CD4-positive, alpha-beta T cell treated with Interleukin-17A for 4 hours (primary cell): ENCODE measurements at places on chromosomes 6 and 20.

DNA sequence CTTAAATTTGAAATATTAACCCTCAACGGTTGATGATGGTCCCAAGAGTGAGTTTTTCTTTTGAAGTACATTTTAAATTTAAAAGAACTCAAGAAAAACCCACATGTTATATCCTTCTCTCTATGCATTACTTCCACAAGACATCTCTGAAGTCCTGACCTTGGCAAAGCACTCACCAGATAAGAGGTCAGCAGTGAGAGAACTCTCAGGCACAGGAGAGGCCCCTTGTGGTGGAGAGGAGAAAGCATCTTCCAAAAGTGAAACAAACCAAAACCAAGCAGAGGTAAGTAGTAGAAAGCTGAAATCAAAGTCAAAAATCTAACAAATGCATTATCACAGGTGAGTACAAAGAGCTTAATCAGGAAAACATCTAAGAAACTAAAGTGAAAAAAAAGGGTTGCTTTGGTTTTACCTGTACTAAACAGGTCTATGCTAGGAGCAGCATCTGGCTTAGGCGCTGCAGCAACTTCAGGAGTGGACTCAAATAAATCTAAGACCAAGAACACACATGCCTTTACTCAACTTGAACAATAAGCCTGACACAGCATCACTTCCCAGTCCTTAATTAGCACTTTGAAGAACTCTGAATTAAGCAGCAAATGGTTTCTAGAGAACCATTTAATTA, 80.5 kb downstream of the PRSS35 start:
- no peak for DNase-seq

- no peak for DNase-seq
Observed at GRCh38 chr6:16470502-16471221, 232.3 kb downstream of the GMPR start.

DNA sequence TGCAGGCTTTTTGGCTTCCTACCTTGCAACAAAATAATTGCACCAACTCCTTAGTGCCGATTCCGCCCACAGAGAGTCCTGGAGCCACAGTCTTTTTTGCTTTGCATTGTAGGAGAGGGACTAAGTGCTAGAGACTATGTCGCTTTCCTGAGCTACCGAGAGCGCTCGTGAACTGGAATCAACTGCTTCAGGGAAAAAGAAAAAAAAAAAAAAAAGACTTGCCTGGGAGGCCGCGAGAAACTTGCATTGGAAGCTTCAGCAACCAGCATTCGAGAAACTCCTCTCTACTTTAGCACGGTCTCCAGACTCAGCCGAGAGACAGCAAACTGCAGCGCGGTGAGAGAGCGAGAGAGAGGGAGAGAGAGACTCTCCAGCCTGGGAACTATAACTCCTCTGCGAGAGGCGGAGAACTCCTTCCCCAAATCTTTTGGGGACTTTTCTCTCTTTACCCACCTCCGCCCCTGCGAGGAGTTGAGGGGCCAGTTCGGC, 420 bp downstream of the SOX4 start:
- peak; percentile 15 for DNase-seq

GRCh38 chr6:168558686-168559085, 117.7 kb downstream of the SMOC2 start:
- DNase-seq: no peak

DNA sequence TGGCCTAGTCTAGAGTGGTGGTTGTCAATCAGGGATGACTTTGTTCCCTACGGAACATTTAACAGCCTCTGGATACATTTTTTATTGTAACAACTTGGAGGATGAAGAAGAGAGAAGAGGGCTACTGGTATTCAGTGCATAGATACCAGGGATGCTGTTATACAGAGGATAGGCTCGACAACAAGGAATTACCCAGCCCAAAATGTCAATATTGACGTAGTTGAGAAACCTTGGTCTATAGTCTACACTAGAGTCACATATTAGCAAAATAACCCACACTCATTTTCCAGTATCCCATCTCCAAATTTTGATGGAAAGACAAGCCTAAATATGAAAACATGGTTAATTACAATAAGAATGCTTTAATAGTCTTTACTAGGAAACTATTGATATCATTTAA, 195.1 kb downstream of the PKHD1 start:
- no peak for DNase-seq

DNA sequence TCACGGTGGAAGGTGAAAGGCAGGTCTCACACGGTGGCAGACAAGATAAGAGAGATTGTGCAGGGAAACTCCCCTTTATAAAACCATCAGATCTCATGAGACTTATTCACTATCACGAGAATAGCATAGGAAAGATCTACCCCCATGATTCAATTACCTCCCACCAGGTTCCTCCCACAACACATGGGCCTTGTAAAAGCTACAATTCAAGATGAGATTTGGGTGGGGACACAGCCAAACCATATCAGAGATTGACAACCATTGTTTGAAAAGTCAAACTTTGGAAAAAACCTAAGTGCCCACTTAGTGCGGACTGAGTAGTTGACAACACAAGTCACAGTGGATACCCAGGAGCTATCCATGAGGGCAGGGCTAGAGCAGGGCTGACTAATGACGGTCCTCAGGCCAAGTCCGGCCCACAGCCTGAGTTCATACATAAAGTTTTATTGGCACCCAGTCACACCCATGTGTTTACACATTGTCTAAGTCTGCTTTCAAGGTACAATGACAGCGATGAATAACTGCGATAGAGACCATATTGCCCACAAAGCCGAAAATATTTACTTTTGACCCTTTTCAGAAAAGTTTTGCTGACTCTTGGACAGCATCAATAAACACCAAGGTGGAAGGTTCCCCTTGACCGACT, 33.8 kb upstream of the PMEPA1 start:
- no peak for DNase-seq

- peak; percentile 69 for DNase-seq
Observed at GRCh38 chr6:7073821-7074525, 33.8 kb upstream of the RREB1 start.

DNA sequence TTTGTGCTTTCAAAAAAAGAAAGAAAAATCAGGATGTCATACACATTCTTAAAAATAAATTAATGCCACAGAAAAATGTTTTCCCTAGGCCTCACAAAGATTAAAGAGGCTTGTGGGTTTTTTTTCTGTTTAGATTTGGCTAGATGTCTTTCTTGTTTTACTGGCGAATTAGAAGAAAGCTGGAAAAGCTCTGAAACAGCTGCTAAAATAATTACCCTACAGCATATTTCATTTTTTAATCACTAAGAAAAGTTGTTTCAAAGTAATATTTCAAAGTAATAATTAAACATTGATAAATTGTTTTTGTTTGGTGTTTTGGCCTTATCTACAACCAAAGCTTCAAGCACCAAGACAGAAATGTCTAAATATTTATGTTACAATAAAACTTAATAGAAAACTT, 3.7 kb upstream of the ENPP1 start:
- no peak for DNase-seq

- DNase-seq: no peak
Observed at GRCh38 chr6:6866656-6867403, 240.9 kb upstream of the RREB1 start.

DNA sequence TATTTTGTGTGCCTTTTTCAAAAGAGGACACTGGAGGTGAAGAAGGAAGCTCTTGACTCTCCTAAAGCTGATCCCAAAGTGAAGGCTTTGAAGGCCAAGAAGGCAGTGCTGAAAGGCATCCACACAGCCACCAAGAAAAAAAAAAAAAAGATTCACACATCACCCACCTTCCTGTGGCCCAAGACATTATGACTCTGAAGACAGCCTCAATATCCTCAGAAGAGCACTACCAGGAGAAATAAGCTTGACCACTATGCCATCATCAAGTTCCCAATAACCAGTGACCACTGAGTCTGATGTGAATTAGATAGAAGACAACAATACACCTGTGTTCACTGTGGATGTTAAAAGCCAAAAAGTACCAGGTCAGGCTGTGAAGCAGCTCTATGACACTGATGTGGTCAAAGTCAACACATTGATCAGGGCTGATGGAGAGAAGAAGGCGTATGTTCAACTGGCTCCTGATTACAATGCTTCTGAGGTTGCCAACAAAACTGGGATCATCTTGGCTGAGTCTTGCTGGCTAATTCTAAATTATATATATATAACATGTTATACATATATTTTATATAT, 59.4 kb downstream of the PLCG1 start:
- DNase-seq: no peak

DNA sequence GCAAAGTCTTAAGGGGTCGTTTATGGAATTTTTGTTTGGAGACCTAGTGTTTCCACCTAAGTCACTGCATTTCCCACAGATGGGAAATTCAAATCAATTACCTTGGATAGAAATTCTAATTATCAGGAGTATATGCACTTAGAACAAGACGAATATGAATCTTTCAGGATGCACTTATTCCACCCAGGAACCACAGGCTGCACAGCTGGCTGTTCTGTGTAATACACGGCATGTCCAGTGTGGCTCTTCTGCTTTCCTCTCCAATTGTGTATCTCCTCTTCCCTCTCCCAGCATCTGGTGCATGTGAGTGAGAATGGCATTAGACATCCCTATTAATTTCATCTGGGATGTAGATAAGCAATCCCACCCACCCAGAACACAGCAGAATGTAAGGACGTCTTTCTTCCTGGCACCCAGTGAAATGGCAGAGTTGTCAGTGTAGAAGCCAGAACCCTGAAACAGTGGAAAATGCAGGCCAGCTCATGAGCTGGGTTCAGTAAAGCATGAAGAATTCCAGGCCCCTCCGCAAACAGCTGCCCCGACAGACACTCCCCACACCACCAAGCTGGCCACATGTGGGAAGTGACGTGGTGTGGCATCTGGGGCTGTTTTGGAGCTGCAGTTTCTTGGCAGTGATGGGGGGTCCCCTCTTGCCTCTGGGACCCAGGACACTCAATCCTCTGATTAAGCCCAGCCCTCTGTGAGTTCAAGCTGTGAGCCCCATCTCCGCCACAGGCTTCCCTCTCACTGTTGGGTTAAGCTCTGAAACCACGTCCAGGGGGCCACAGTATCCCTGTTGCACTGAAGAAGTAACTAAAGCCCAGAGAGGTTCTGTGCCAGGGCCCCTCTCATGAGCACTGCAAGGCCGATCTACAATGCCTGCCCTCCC, 180.1 kb upstream of the CST7 start:
- no peak for DNase-seq

- DNase-seq: peak; percentile 78
Observed at GRCh38 chr6:118618676-118619377, 32.6 kb downstream of the CEP85L start.

DNA sequence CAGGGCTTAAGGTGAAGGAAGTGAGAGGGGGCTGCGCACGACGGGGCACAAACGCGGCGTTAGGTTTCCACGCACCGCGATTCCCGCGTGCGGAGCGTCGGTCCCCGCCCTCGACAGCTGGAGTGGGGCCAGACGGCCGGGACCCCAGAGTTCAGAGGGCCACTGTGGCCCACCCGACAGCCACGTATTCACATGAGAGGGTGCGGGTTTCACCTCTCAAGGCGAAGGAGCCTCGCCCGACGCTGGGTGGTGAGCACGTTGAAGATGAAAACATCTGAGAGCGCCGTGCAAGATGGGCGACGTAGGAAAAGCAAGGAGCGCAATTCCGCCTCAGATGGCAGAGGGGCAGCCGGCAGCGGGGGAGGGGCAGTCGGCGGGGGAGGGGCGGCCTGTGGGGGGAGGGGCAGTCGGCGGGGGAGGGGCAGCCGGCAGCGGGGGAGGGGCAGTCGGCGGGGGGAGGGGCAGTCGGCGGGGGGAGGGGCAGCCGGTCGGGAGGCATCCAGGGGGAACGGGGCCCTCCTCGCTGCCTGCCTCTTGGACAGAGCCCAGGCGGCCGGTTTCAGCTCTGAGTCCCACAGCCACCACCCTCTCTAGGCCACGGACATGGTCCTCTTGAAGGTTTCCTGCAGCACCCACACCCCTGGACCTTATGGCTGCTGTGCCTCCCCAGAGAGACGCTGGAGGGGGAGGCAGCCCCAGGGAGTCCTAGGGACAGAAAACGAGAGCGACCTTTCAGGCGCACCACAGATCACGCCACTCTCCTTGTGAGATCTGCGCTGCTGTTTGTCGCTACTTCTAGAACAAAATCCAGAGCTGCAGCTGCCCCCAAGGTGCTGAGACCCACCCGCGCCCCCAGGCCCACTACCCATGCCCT, 113.7 kb downstream of the DLL1 start:
- DNase-seq: no peak

DNA sequence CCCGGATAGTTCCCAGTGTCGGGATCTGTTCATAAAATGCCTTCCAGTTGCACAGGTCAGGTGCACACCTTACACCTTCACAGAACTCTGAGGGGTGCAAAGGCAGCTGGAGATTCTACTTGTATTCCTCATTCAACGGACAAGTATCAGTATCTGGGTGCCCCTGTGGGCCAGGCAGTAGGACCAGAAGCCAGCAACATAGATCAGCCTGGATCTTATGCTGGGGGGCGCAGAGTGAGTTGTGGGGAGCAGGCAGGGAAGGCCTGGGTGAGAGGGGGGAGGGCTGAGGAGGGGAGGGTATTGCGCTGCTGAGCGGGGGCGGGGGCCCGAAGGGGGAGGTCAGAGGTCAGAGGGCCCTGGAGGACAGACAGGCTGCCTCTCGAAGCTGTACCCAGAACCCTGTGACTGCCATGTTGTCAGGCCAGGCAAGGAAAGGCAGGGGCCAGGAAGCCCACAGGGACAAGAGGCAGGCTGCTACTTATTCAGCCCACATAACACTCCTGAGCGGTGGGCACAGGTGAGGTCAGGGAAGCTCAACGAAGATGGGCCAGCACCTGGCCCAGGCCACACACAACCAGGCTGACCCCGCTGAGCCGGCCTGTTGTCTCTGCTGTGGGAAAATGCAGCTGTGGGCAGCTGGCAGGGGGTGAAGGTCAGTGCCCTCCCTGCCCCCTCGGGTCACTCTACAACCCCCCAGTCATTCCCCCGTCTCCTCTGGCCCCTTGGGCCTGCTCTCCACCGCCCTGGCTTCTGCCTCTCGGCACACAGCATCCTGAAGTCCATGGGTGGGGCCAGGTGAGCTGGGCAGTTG, 1.1 kb downstream of the OPRL1 start:
- DNase-seq: no peak

DNA sequence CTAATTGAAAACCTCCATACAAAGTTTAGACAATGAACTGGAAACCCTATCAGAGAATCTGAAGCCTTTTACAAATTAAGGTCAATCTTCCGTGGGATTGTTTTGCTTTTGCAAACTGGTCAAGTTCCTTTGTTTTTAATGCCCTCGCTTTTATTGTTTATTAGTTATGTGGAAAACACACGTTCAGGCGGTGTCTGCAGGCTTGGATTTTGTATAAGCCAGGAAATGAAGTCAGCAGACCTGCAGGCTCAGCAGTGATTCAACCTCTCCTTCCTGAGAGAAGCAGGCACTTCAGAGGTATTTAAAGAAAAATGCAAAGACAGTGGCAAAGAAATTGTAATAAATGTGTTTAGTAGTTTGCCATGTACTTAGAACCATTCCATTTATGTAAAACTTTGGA, 103.4 kb upstream of the PDE10A start:
- no peak for DNase-seq
